A172 (cell line): ENCODE measurements at places on chromosomes 1 and 21.

GRCh38 chr1:164971921-164972415 is 384.5 kb downstream of the LMX1A start:
- DNase-seq = no peak

- no peak for DNase-seq
These were observed 414 bp downstream of the GUCA2B start for GRCh38 chr1:42153624-42154023.

GRCh38 chr1:168057921-168058320 is 78.8 kb downstream of the GPR161 start:
- no peak for DNase-seq

- peak; percentile 96 for DNase-seq
These were observed 50.9 kb upstream of the CNIH3 start for GRCh38 chr1:224565186-224565585.

GRCh38 chr21:21788591-21788990 is 790.4 kb downstream of the NCAM2 start:
- DNase-seq = no peak

- DNase-seq = no peak
These were observed 367.5 kb upstream of the C1orf174 start for GRCh38 chr1:4267381-4268261.

- DNase-seq = no peak
These were observed 475.8 kb upstream of the OLFM3 start for GRCh38 chr1:102472520-102472919.

- no peak for DNase-seq
These were observed 132.2 kb upstream of the HOOK1 start for GRCh38 chr1:59682396-59683080.

- peak; percentile 40 for DNase-seq
These were observed 100.9 kb downstream of the TSEN15 start for GRCh38 chr1:184152434-184152898.

- DNase-seq = no peak
These were observed 72.7 kb downstream of the IER5 start for GRCh38 chr1:181160998-181161870.

DNA sequence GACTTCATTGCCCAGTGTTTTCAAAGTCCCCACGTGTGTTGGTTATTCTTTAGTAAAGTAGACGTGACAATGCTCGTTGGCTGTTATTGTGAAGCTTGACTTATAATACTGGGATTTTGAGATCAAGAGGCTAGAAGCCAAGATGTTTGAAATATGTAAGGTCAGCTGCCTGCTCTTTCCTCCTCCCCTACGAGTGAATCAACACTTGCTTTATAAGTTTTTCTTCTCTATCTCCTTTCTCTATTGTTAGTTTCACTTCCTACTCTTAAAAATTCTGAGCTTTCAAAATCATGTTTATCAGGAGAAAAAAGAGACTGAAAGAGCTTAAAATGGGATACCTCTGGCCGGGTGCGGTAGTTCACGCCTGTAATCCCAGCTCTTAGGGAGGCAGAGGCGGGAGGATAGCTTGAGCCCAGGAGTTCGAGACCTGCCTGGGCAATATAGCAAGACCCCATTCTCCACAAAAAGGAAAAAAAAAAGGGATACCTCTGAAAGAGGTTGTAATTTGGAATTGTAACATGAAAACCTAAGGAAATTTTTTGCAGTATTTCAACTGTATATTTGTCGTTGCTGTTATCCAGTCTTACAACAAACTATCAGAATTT is 72.0 kb downstream of the EPB41 start:
- no peak for DNase-seq
